ENCODE measurements at places on chromosomes 5 and 9. TPM values are rescaled to one million over a fixed set of nuclear protein-coding genes. Genes with fewer than 3 reads are reported as not detected.

DNA sequence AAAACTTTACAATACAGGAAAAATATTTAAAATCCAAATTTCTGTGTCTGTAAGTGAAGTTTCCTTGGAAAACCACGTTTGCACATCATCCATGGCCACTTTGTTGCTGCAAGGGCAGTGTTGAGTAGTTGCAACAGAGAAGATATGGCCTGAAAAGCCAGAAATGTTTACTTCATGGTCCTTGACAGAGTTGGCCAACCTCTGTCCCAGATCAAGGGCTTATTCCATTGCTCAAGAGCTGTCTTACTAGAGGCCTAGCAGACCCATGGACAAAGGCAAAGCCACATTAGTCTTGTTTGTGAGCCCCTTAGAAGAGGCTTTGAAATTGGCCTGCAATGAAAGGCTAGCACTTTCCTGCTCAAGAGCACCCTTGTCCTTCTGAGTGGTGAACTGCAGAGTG lies 119.4 kb downstream of the GAS1 start:
- DNase-seq: no peak

DNA sequence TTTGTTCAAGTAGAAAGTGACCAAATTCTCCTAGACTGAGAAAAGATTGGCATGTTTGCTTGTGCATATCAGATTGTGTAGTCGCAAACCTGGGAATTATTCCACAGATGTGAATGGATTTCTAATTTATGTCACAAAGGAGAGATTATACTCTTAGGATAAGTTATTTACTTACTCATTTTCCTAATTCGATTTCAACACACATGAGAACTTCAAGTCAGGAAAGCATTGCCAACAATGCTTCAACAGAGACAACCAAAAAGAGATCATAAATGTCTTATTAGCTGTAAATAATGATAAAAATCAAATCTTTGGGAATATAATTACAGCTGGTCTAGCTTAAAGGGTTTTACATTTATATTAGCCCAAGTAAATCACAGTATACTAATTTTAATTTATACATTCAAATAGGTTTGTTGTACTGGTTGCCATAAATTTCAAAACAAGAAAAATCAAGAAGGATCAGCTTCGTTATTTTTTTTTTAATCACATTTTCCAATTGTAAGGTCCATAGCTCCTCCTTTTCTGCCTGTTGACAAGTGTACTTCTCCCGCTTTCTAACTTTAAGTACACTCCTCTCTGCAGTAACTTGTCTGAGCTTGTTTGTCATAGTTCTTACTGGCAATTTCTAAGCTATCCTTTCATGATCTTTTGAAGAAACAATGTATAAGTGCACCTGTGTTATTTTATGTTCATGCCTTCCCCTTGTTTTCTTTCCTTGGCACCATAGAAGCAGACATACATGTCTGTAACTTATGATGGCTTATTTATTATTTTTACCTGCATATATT lies 246.6 kb downstream of the DEPDC1B start:
- no peak for DNase-seq

The POU5F2 gene
- total RNA-seq: 0.13 TPM

GRCh38 chr9:38226491-38226951 lies 157.5 kb upstream of the SHB start:
- DNase-seq: peak; percentile 19

- no peak for DNase-seq
Measured at GRCh38 chr9:128249558-128249907, 26.3 kb downstream of the GOLGA2 start.

- peak; percentile 72 for DNase-seq
Measured at GRCh38 chr9:111399772-111400563, 69.9 kb upstream of the OR2K2 start.

- DNase-seq: no peak
Measured at GRCh38 chr5:13653709-13654108, 290.8 kb downstream of the DNAH5 start.

- DNase-seq: no peak
Measured at GRCh38 chr9:135474915-135475314, 4.7 kb upstream of the PPP1R26 start.

The MPDZ gene
- not detected for total RNA-seq

The SREK1 gene
- 113 TPM for total RNA-seq

- no peak for DNase-seq
Measured at GRCh38 chr5:169200125-169200778, 100.7 kb downstream of the SLIT3 start.

DNA sequence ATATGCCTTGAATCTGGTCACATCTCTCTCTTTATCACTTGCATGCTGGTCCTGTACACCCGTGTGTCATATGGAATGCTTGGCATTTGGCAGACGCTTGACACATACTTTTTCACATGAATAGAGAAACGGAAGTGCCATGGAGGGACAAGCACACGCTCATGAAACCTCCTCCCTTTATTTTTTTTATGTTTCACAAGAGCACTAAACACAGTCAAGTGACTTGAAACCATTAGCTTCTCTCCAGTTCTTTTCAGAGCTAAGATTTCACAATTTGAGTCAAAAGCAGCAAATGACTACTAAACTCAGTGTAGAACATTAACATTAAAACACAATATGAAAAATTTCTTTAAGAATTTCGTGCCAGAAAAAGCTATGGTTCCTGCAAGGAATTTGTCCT lies 151.1 kb downstream of the DOCK2 start:
- DNase-seq: no peak

The NRARP gene
- 116 TPM for total RNA-seq

GRCh38 chr9:69500896-69501295 lies 171.3 kb downstream of the APBA1 start:
- DNase-seq: no peak

GRCh38 chr5:172543484-172544298 lies 89.4 kb upstream of the SH3PXD2B start:
- no peak for DNase-seq

The SOWAHA gene
- total RNA-seq: 2.9 TPM

The OR1J2 gene
- not detected for total RNA-seq

GRCh38 chr5:73205305-73205704 lies 32.3 kb downstream of the TMEM174 start:
- DNase-seq: no peak

The PTGS1 gene
- 3.9 TPM for total RNA-seq

DNA sequence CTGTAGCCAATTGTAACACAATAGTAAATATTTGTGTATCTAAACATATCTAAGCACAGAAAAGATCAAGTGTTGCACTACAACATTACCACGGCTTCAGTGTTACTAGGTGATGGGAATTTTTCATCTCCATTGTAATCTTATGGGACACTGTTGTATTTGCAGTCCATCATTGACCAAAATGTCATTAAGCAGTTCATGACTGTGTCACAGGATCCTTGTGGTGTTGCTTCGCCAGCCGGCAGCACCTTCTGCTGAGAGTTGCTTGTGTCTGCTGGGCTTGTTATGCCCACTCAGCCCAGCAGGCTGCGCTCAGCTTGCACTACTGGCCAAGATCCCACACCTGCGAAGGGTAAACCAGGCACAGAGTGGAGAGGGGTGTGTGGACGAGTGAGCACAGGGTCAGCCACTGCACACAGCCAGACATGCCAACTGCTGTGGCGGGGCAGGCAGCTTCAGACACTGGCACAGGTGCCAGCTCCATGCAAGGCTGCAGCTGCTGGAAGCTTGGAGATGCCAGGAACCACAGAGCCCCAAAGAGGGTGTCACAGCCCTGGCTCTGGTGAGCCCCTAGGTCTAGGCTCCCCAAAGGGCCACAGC lies 273.7 kb downstream of the CETN3 start:
- peak; percentile 32 for DNase-seq

- DNase-seq: no peak
Measured at GRCh38 chr5:143874312-143874711, 62.4 kb downstream of the HMHB1 start.

- no peak for DNase-seq
Measured at GRCh38 chr5:76472335-76473008, 69.4 kb downstream of the IQGAP2 start.

GRCh38 chr5:6728011-6728794 lies 15.0 kb downstream of the TENT4A start:
- DNase-seq: no peak

DNA sequence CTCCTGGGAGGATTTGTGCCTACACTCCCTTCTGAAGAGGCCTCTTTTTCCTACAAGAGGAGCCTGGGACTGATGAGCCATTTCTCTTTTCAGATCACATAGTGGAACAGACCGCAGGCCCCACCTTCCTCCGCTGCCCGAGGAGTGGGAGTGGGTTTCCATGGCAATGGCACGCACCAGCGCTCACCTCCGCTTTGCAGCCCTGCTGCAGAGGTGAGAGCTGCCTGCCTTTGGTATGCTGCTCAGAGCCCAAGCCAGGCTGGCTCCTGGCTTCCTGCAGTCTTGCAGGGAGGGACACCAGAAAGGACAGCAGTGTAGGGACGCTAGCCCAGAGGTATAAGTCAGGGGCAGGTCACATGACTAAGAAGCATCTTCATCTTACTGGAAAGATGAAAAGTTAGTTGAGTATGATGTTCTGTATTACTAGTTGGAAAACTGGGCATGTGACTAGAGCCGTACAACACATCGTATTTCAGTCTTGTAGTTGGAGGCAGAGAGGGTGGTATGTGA lies 12.4 kb downstream of the PTTG1 start:
- DNase-seq: no peak

- no peak for DNase-seq
Measured at GRCh38 chr5:72064801-72065570, 42.3 kb upstream of the MAP1B start.

- DNase-seq: no peak
Measured at GRCh38 chr9:13721481-13722235, 442.2 kb upstream of the MPDZ start.

GRCh38 chr5:101811466-101811865 lies 484.6 kb downstream of the SLCO4C1 start:
- DNase-seq: no peak

The TMEM252 gene
- 0.26 TPM for total RNA-seq

GRCh38 chr9:93771276-93771675 lies 183.9 kb downstream of the BARX1 start:
- no peak for DNase-seq

The HMGCS1 gene
- total RNA-seq: 50.6 TPM

The RAB14 gene
- 11.1 TPM for total RNA-seq

DNA sequence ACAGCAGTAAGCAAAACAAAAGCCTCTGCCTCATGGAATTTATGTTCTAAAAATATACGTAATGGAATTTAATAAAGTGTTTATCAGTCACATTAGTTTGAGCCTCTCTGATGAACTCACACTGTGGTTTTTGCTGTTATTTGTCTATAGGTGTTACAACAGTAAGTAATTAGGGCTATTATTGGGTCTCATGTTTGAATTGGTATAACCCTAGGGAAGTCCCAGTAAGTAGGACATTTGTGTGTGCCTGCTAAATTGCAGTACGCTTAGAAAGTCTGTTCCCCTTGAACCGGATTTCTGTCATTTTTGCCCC lies 197.6 kb downstream of the NR3C1 start:
- no peak for DNase-seq

The ADAMTS6 gene
- total RNA-seq: 21.6 TPM

GRCh38 chr9:136190237-136190601 lies 14.7 kb downstream of the LHX3 start:
- no peak for DNase-seq

DNA sequence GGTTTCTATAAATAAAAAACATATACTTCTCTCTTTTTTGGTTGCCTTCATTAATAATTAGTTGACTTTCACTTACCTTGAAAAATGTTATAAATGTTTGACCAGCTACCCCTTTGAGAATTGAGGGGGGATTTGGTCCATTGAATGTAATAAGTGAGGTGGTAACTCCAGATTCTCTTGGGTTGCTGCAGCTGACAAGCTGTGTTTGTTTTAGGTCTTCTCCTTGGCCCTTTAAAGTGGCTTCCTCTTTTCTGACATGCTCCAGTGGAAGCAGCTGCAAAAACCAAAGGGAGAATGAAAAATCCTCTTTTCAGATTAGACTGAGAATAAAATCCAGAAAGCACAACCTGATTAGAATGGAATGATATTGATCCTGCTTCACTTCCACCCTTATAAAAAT lies 410.5 kb downstream of the TMEM38B start:
- DNase-seq: no peak

- no peak for DNase-seq
Measured at GRCh38 chr5:95718738-95719137, 12.4 kb upstream of the RHOBTB3 start.

DNA sequence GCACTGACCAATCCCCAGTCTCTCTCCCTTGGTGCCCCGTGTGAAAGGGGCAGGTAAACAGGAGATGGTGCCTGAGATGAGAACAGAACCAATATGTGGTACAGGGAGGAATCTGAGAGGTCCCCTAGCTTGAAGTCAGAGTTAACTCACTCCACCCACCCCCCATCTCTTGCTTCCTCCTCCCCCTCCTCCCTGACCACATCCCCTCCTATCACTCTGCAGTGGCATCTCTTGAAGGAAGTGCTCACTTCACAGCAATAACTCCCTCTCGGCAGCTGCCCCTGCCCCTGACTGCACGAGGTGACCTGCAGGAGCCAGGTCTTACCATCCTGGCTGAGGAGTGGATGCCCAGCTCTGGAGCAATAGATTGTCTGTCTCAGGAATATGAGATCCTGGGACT lies 224.0 kb downstream of the GAS1 start:
- DNase-seq: no peak

- DNase-seq: peak; percentile 84
Measured at GRCh38 chr9:75200892-75201470, 112.7 kb downstream of the OSTF1 start.

DNA sequence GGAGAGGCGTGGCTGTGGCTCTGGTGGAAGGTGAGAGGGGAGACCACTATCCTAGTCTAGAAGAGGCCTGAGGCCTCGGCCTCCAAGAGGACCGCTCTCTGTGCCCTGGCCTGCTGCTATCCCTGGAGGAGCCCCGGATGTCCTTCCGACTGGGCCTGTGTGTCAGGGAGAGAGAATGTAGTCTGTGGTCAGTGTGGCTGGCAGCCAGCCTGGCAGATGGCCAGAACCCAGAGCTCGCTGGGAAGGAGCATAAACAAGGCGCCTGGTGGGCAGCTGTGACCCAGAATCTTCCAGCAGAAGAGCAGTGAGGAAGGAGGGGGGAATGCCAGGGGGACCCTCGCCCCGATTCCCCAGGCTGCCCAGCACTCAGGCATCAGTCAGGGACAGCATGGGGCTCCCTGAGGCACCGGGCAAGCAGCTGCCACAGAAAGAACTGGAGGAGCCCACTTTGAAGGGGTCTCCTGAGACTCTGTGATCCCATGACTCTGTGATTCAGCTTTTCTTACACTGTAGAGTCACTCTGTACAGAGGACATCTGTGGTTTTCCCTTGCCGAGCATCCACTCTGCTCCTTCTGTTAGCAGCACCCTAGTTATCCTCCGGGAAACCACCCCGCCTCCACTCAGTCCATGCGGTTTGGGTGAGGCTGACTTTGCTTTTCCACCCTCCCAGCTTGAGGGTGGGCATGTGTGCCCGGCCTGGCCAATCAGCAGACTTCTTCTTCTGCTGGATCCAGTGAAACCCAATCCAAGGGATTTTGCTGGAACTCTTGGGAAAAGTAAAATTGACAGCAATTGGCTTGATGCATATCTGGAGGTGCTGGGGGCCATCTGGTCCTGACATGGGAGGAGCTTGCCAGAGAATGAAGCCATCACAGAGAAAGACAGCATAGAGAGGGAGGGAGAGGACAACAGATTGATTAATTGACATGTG lies 46.2 kb upstream of the PWWP2A start:
- peak; percentile 97 for DNase-seq

- DNase-seq: no peak
Measured at GRCh38 chr5:111511174-111511830, 1.0 kb downstream of the STARD4 start.

GRCh38 chr9:97348871-97349270 lies 41.4 kb downstream of the CCDC180 start:
- no peak for DNase-seq

- peak; percentile 39 for DNase-seq
Measured at GRCh38 chr5:100623719-100624118, 88.5 kb downstream of the FAM174A start.
